ENCODE measurements at places on chromosomes 4 and X.

- DNase-seq = no peak
These were observed 401.8 kb upstream of the RPS6KA3 start for GRCh38 chrX:20668550-20668949.

DNA sequence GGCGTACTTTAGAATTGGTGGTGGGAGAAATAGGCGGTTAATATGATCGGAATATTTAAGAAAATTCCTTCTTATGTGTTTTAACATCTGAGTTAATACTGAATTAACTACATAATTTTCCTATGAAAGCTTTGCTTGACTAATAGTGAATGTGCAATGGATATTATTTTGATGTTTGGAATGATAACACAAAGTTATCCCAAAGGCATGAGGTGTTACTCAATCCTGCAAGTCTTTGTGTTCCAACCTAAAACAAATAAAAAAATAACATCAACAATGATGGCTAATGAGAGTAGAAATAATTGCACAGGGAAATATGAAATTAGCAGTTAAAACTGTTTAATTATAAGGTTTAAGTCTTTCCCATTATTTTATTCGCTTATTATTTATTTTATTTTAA lies 183.6 kb upstream of the ARSJ start:
- no peak for DNase-seq

GRCh38 chrX:104370089-104370488 lies 115.4 kb upstream of the ESX1 start:
- no peak for DNase-seq

DNA sequence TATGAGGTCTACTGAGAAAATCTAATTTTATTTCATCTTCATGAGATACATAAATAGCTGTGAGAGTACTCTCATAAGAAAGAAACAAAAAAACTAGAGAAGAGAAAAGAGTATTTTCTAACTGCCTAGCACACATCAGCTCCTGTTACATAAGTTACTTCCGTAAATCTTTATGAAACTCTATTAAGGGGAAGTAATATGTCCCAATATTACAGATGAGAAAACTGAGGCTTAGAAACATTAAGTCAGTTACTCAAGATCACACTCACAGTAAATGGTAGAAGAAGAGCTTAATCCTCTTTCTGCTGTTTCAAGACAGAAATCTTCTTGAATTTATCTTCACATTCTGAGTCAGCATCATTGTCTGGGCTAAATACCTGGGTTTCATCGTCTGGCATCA lies 164.1 kb downstream of the DTHD1 start:
- DNase-seq = no peak

- no peak for DNase-seq
These were observed 1.9 kb downstream of the BCORL1 start for GRCh38 chrX:129984111-129984958.

- no peak for DNase-seq
These were observed 12.7 kb downstream of the DRP2 start for GRCh38 chrX:101232316-101232715.

- no peak for DNase-seq
These were observed 280.3 kb upstream of the KLF3 start for GRCh38 chr4:38383646-38384121.

GRCh38 chr4:2925496-2925895 lies 37.7 kb downstream of the NOP14 start:
- DNase-seq = no peak

DNA sequence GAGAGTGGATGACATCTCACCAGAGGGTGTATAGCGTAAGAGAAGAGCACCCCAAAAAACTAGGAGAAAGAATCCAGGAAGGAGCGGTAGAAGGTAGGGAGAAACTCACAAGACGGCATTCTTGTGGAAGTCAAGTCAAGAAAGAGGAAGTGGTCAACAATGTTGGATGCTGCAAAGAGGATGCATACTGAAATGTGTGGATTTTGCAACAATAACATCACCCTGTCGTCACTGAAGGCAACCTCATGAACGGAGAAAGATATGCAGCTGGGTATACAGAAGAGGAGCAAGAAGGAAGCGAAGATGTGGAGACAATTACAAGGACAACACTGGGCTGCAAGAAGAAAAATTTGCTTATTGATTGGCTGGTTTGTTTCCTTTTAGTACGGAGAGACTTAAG lies 11.4 kb upstream of the TAPT1 start:
- DNase-seq = no peak

DNA sequence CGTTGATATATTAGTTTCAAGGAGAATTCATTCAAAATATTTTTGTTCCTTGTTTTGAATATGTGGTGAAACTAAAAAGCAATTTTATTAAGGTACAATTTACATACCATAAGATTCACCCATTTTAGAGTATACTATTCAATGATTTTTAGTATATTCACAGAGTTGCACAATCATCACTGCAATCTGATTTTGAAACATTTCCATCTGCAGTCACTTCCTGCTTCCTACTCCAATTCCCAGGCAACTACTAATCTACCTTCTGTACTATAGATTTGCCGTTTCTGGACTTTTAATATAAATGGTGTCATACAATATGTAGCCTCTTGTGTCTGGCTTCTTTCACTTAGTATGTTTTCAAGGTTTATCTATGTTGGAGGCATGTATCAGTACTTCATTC lies 71.3 kb downstream of the SLC9A7 start:
- DNase-seq = no peak

DNA sequence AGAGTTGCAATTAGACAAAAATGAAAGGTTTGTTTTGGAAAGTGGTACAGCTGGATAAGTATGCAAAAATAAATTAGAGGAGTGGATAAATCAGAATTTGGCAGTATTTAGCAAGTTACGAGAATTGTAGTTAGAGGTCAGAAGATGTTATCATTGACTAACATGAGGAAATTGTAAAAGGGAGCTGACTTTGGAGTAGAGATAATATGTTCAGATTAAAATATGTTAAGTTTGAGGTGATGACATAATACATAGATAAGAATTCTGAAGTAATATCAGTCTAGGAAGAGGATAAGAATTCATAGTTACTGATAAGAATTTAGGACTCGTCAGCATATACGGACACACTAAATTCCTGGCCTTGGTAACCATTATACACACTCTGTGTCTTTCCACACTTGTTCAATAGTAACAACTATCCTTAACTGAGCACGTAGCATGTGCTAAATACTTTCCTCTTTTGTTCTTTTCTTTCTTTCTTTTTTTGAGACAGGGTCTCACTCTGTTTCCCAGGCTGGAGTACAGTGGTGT lies 4.1 kb upstream of the EPGN start:
- DNase-seq = no peak

- no peak for DNase-seq
These were observed 65.5 kb downstream of the SH3RF1 start for GRCh38 chr4:169205075-169205743.

GRCh38 chr4:84582988-84583875 lies at the start of gene CDS1:
CDS1 (plus strand) TSS chr4:84583127; CDS start chr4:84583402, 275 bp downstream.
- DNase-seq = no peak

DNA sequence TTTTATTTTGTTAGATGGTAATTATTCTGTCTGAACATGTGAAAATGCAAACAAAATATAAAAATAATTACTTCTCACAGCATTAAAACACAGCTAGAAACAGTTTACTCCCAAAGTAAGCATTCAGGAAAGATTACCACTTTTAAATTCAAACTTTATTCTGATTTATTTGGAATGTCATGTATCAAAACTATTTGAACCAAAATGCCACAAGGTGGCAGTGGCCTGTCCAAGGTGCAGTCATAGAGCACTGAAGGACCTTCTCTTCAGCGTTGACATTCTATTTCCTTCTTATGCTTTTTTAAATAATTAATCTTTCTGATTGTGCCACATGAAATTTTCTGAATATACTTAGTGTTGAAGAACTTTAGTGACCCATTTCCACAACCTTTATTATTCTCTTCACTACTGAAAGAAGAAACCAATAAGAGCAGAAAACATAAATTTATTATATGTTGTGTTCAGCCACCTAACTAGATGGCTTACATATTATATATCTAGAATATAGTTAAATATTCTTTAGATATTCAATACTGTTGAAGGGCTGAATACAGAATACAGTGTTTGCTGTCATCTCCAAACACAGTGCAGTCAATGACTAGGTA lies 283.6 kb downstream of the CFAP299 start:
- DNase-seq = no peak

- DNase-seq = no peak
These were observed 5.2 kb downstream of the BANK1 start for GRCh38 chr4:101795704-101796103.

GRCh38 chr4:130855533-130855932 lies 1759.6 kb downstream of the C4orf33 start:
- DNase-seq = no peak

DNA sequence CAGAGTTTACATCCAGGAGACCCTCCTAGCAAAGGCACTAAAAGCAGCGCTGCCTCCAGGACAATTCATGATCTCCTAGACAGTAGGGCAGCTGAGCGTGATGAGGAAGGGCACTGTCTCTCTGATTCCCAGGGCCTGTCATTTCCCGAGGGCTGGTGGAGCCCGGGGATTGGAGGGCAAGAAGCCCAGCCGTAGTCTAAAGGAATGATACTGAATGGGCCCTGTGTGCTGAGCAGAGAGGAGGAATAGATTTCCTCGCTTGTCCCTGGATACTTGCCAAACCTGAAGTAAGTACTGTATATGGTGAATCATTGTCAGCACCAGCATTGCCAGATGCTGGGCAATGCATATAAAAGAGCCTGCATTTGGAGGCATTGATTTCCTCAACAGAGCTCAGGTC lies 88.0 kb upstream of the SLITRK2 start:
- DNase-seq = no peak

- DNase-seq = no peak
These were observed 27.2 kb downstream of the FBXO8 start for GRCh38 chr4:174256277-174256713.

DNA sequence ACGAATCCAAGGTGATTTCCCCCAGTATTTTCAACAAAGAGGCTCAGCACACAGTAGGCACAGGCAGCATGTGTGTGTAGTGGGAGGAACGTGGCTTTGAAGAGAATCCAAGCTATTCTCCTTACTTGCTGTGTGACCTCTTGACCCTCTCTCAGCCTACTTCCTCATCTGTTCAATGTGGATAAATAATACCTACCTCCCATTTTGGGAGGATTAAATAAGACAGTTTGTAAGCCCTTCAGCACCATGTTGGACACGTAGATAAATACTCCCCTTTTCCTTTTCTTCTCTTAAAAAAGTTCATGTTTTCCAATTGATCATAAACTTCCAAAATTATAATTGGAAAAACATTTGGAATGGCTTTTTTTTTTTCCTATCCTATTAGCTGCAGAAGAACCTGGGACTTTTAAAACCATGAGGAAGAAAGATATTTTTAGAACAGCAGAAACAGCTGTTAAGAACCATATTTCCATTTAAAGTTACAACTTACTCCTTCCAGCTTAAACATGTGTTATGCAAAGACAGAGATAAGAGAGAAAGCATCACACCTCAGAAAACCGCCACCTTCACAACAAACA lies 56.1 kb upstream of the TMEM131L start:
- no peak for DNase-seq

DNA sequence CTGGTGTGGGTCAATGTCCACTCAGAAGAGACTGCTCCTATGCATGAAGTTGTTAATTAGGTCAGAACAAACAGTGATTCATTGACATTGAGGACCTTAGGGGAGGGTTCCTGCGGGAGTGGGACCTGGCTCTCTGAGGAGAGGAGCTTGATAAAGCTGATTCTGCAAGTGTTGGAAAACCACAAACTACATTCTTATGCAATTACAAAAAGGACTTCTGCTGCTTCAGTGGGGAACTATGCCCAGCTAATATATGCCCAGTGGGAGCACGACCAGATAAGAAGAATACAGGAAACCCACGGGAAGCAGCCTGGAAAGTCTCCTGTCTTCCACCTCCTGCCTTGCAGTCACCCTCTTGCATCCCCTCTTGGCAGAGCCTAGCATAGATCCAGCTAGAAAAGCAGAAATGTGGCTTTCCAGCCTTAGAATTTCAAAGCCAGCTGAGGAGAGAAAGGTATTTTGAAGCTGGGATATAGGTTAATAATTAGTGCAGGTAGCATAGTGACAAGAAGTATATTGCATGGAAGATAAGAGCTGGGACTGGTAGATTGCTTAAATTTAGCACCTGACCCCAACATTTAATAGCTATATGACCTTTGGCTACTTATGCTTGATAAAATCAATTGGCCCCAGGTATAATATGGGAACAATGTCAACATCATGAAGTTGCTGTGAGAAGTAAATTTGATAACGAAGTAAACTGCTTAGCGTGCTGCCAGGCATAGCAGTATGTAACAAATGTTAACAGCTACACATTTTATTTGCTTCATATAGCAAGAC lies 34.9 kb upstream of the UGT8 start:
- no peak for DNase-seq

GRCh38 chr4:152500800-152501434 lies 35.0 kb downstream of the FBXW7 start:
- DNase-seq = peak; percentile 78

GRCh38 chr4:27791640-27792039 lies 931.0 kb downstream of the STIM2 start:
- DNase-seq = no peak

GRCh38 chrX:52923781-52924241 lies 26.7 kb downstream of the FAM156B start:
- no peak for DNase-seq

DNA sequence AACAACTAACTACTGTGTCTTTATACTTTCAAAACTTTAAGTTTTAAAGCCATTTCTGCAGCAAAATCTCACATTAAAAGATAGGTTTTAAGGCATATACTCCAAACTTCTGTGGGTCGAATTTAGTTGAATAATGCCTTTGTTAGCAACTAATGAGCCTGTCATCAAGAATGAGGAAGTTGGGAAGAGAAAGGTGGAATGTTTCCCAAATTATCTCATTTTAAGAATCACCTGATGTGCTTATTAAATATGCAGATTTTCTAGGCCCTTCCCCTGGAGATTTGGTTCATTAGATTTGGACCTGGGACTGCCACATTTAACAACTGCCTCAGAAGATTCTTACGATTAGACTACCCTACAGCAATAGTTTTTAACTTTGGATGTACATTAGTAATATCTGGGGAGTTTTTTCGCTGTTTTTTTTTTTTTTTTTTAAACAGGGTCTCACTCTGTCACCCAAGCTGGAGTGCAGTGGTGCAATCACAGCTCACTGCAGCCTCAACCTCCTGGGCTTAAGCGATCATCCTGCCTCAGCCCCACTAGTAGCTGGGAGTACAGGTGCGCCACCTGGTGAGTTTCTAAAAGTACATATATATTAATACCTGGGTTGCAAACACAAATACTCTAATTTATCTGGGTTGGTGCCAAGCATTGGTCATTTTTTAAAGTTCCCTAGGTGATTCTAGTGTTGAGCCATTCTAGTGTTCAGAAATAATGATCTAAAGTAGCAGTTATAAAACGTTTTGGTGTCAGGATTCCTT lies 16.1 kb upstream of the TASL start:
- DNase-seq = no peak

GRCh38 chr4:99013402-99013843 lies 17.9 kb downstream of the METAP1 start:
- no peak for DNase-seq

- DNase-seq = no peak
These were observed 191.6 kb upstream of the ANKRD50 start for GRCh38 chr4:124903995-124904722.

- DNase-seq = no peak
These were observed 5.8 kb downstream of the RPS6KA3 start for GRCh38 chrX:20260885-20261284.

DNA sequence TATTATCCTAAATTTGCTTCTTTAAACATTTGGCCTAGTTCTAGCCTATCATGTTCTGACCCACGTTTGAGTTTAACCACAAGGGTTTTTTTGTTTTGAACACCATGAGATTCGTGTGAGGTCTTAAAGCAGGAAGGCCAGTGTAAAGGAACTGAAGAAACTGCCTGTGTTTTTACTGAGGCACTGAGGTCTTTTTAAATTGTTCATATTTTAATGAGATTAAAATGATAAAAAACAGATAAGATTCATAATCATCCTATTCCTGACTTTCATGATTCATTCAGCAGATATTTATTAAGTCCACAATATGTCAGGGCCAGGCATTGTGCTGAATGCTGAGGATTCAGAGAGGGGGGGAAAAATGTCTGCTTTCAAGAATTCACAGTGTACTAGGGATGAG lies 3.2 kb downstream of the RPS6KA3 start:
- DNase-seq = no peak
